ENCODE measurements at places on chromosomes 6 and 20.

DNA sequence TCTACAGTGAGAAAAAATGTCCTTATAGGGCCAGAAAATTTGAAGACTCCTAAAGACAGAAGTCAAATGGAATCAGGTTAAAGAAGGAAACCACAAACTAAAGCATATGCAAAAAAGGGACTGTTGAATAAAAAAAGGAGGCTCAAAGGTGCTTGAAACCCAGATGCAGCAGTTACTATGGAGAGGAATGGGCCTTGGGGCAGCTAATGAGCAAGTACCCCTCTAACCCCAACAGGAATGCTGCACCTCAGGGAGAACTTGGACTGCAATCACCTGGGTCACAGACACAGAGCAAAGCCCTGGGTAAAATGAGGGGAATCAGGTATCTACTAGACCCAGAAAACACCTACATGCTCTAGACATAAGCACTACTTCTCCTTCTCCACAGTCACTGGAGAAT, 313.9 kb downstream of the UBE3D start:
- DNase-seq, result no peak

GRCh38 chr6:168877821-168878282, 375.8 kb downstream of the THBS2 start:
- DNase-seq, result no peak

- DNase-seq, result no peak
Observed at GRCh38 chr6:147248859-147249258, 44.6 kb downstream of the STXBP5 start.

GRCh38 chr6:10522929-10523573, 1.9 kb downstream of the GCNT2 start:
- DNase-seq, result no peak

DNA sequence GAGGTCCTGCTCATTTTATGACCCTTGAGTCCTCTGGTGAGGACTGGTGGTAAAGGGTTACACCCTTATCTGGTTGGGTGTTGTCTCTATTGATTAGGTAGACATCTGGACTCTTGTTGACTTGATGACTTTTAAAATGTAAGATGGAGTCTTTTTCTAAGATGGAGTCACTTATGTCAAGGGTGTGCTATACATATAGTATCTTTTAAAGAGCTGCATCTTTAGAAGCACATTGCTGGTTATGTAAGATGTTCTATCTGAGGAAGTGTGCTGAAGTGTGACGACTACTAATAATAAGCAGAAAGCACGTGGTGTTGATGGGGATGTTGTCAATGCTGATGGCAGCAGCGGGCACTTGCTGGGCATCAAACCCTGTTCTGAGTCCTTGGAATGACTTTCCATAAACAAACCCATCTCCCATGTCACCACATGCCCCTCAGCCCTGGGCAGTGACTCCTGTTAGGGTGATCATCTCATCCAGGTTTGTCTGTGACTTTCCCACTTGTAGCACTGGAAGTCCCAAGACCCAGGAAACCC, 229.6 kb downstream of the EYA2 start:
- DNase-seq, result no peak

GRCh38 chr20:63933646-63934045, 22.6 kb downstream of the UCKL1 start:
- DNase-seq, result no peak

GRCh38 chr6:123017104-123017682, 21.2 kb downstream of the CLVS2 start:
- DNase-seq, result no peak

- no peak for DNase-seq
Observed at GRCh38 chr20:44650771-44651433, 597 bp downstream of the ADA start.

DNA sequence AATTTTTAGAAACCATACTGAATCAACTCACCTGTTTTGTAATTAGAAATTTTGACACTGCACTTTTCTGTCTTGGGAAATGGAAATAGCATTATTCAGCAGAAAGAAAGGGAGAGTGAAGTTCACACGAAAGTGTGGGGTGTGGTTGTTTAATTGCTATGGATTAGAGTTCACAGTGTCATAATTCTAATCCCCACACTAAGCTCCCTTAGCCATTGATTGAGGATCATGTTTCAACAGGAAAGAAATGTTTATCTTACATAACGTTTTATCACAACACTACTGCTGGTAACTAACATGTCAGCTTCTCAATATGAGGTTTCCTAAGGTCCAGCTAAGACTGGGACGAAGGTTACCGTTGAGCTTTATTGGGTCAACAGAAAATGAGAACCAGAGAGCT, 31.4 kb upstream of the GSTA5 start:
- DNase-seq, result no peak

- DNase-seq, result no peak
Observed at GRCh38 chr6:43943781-43944250, 173.8 kb downstream of the VEGFA start.

All from fibroblast of skin of right quadriceps (primary cell).